ENCODE measurements at places on chromosomes 1 and 21.
A peak's percentile ranks its signal among the peaks of the same experiment; 100 is the strongest.

DNA sequence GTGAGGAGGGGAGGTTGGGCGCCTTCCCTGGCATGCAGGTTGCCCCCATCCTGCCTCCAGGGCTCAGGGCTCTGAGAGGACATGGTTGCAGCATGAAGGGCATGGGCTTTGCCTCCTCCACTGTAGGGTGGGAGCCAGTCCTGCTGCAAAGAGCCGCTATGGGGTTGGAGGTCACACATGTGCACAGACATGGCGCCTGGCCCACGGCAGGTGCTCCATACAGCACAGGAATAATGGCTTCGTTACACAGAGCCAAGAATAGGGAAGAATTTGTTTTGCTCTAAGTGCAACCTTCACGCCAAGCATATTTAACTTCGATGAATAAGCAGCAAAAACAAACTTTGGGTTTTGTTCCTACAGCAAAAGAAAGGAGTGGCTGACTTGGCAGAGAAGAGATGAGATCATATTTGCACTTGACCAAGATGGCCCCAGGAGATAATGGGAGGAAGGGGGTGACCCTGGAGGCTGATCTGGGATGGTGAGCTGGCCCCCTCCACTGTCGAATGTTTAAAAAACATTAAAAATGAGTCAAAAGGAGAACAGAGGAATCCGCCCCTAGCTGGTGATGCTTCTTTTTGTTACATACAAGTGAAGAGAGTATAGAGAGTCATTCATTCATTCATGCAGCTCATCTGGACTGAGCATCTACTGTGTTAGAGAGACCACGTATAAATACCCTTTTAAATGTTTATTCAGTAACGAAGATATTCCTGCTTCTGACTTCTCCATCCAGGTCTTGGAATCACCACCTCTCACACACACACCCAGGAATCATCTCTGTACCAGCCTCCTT, 12.4 kb upstream of the C2CD2 start:
- no peak for DNase-seq

DNA sequence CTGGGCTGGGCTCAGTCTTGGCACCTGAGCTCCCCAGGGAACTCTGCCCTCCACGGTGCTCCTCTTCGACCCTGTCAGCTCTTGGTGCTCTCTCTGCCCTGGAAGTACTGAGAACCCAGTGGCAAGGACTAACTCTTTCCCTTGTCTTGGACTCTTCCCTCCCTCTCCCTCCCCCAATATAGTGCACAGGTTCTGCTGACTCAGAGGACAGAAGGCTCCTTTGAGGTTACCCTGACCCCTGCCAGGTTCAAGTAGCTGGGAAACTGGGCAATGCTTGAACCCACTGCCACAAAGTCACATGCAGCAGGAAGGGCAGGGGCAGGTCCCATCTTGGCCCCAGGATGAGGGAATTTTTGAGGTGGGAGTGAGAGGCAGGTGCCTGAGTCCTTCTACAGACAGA, 20.3 kb downstream of the KCNQ4 start:
- no peak for DNase-seq

DNA sequence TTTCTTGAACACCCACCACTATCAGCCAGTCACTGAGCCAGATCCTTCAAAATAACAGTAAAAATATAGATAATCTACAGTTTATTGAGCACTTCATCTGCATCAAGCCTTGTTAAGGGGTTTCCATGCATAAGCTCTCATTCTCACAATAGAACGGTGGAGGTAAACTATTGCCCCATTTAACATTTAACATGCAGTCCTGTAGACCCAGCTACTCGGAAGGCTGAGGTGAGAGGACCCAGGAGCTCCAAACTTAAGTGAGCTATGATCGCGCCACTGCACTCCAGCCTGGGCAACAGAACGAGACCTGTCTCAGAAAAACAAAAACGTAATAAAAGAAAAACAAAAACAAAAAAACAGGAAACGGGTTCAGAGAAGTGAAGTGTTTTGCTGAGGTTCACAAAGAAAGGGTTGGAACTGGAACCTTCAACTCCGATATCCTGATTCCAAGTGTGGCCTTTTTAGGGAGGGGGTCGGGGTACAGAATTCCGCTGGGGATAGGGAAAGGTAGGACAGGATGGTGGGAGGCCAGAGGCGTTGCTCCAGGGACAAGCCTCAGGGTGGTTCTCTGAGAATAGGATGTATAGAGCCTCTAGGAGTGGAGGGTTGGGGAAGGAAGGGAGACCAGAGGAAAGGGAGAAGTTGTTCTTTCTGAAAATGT, 11.6 kb upstream of the SESN2 start:
- no peak for DNase-seq

DNA sequence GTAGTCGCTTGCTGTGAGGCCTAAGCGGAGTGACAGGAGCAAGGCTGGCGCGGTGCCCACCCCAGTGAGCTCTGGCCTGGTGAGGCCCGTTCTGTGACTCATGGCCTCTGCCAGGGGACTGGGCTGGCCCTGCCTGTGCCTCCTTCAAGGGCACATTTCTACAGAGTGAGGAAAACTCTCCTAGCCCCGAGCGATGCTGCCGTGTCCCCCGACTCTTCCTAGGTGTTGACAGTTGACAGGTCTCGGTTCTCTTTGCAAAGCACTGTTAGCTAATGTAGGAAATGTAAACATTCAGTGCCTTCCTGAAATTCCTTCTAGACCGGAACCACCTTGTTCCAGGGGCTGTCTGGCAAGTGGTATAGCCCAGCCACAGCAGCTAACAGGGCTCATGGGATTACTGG, 43.9 kb downstream of the ABCG1 start:
- DNase-seq: no peak

GRCh38 chr1:247210062-247210375, 38.2 kb upstream of the ZNF124 start:
- DNase-seq: no peak

DNA sequence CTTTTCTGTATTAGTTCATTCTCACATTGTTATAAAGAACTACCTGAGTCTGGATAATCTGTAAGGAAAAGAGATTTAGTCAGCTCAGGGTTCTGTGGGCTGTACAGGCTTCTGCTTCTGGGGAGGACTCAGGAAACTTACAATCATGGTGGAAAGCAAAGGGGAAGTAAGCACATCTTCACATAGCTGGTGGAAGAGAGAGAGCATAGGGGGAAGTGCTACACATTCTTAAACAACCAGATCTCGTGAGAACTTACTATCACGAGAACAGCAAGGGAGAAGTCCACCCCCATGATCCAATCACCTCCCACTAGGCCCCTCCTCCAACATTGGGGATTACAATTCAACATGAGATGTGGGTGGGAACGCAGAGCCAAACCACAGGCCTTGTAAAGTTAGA, 37.9 kb upstream of the AHCTF1 start:
- DNase-seq: no peak

DNA sequence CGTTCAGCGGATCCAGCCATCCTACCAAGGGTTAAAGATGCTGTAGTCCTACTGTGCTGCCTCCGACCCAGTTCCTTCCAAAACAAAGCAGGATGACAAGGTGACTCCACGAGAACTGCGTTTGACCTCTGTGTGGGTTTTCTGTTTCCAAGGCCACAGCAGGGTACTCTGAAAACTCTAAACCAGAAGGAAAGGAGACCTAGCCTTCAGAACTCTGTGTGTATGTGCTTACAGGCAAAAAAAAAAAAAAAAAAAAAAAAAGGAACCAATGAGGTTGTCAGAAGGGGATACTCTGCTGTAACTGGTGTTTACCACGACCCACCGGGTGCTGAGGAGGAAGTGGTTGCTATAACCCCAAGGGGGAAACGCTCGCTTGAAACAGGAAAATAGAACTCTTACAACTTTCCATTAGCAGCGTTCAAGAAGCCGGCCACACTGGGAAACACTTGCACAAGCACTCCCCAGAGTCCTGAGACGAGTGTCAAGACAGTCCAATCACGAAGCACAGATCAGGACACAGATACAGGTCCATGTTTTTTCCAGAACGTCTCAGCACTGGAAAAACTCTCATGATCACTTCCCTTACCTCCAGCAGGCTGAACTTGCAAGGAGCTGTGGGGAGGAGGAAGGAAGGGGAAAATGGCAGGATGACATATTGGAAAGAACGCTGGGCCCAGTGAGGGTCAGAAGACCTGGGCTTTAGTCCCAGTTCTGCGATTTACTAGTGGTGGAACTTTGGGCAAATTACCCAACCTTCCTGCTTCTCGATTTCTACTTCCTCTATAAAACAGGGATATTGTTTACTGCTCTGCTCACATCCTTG, 64.0 kb downstream of the ITPKB start:
- DNase-seq: no peak

DNA sequence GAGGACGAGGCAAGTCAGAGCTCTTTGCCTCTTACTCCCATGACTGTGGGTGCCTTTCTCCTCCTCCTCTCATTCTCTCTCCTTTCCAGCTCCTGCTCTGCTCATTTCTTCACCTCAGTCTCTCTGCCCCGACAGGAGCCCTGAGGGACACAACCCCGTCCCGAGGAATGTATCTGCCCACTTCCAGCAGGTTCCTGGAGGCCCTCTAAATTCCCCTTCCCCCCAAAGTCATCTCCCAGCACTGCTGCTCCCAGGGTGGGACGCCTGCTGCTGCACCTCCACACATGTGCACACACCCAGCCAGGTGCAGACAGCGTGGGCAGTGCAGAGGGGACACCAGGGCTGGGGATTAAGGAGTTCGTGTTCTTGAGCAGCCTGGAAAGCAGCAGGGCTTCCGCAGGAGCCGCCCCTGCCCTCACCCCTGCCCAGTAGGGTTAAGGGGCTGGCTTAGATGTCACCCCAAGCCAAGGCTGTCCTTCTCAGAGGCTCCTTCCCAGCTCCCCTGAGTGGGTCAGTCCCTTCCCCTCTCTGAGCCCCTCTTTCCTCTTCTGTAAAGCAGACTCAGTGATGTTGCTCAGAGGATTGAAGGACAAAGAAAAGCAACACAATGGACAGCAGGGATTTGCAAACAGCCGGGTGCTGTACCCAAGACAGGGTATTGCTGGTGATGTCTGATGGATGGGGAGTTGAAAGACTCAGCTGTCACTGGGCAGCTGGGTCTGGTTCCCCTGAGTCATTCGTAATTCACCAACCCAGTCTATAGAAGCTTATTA, 346.0 kb downstream of the MATN1 start:
- no peak for DNase-seq

DNA sequence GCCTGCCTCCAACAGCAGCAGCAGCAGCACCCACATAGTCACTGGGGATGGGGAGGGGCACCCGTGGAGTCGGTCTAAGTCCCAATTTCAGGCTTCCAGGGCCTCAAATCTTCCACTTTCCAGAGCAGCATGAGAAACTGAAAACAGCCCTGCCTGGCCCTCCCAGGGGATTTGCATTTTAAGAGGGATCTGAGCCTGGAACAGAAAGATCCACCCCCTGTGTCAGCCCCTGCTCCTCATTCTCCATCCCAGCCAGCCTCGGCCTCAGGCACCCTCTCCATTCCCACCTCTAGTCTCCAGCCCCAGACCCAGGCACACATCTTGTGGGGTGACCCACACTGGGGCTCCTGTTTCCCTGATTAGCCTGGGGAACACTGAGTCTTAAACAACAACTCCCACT, 51.8 kb downstream of the FBXO2 start:
- DNase-seq: no peak

DNA sequence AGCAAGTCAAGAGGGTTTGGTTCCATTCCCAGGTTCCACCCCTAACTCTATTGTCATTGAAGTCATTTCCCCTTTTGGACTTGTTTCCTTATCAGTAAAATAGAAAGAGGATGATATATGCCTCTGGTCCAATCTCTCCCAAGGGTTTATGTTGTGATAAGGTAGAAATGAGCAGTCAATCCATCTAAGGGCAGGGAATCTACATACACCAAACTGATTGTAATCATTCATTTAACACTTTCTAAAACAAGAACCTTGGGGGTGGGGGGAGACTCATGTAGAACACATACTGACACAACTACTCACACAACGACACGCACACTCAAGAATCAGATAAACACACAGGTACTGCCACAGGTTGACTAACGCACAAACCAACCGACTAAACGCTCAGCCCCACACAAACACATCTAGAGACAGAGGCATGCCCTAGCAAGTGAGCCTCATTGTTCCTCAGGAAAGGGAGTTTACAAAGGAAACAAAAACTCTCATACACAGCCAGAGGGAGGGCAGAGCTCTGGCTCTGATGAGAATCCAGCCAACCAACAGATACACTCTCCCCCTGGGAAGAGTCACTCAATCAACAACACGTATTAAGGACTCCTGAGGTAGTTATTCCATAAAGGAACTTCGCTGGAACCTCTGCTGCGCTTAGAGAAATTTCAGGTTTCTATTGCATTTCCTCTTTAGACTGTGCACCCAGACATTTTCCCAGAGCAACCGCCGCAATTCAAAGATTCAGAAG, 1.0 kb downstream of the F11R start:
- DNase-seq: no peak

DNA sequence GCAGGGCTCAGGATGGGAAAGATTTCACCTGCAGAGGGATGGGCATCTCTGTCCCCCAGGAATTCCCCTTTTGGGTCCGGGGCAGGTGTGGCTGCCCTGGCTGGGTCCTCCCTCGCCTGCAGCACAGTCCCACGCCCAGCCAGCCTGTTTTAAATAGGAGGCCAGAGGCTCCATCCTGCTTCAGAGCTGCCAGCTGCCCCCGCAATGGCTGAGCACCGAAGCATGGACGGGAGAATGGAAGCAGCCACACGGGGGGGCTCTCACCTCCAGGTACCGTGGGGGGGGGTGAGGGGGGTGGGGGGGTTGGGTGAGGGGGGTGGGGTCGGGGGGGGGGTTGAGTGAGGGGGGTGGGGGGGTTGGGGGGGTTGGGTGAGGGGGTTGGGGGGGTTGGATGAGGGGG, 3.6 kb downstream of the SCNN1D start:
- no peak for DNase-seq

DNA sequence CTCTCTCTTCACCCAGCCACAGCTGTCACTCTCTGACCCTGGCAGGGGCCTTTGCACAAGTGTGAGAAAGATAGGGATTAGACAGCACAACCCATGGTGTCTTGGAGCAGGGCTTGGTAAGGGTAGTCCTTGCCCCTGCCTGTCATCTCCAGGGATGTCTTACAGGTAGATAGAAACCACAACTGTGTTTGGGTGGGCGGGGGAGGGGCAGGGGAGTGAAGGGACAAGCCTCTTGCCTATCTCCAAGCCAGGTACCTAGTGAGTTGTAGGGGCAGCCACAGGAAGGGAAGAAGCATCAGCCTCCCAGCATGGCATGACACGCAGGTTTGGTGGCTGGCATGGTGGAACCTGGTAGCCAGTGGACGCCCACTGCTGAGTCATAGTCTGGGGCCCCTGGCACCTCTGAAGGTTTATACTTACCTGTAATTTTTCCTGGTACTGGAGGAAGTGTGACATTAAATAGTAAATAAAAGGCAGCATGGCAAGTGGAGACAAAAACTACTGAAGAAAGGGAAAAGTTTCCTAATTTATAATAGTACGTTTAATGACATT, 97.5 kb downstream of the CLEC20A start:
- DNase-seq: no peak

GRCh38 chr21:38664841-38665240, 140.9 kb upstream of the ETS2 start:
- no peak for DNase-seq

GRCh38 chr1:171583591-171584201, 38.3 kb upstream of the MYOCOS start:
- no peak for DNase-seq

GRCh38 chr1:7022058-7022457, 236.8 kb downstream of the CAMTA1 start:
- DNase-seq: no peak

DNA sequence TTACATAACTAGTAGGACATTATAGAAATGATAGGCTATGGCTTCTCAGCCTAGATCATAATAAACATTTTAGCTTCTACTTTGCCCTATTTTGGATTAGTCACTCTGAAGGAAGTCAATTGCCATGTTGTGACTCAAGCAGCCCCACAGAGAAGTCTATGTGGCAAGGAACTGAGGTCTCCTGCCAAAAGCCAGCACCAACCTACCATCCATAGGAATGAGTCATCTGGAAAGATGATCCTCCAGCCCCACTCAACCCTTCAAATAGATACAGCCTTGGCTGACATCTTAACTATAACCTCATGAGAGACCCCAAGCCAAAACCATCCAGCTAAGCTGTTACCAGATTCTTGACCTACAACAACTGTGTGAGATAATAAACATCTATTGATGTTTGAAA, 76.3 kb upstream of the BEND5 start:
- peak; percentile 87 for DNase-seq

All from GM04504 (cell line).